Glutamatergic neuron (in vitro differentiated cells): ENCODE measurements at places on chromosomes 2 and 18. TPM values are rescaled to one million over a fixed set of nuclear protein-coding genes. Genes with fewer than 3 reads are reported as not detected.

Gene RGPD4
- 0.12 TPM for total RNA-seq

Gene CD226
- total RNA-seq = 0.05 TPM

Gene FASTKD2
- 24.7 TPM for total RNA-seq

Gene EMX1
- 0.54 TPM for total RNA-seq

DNA sequence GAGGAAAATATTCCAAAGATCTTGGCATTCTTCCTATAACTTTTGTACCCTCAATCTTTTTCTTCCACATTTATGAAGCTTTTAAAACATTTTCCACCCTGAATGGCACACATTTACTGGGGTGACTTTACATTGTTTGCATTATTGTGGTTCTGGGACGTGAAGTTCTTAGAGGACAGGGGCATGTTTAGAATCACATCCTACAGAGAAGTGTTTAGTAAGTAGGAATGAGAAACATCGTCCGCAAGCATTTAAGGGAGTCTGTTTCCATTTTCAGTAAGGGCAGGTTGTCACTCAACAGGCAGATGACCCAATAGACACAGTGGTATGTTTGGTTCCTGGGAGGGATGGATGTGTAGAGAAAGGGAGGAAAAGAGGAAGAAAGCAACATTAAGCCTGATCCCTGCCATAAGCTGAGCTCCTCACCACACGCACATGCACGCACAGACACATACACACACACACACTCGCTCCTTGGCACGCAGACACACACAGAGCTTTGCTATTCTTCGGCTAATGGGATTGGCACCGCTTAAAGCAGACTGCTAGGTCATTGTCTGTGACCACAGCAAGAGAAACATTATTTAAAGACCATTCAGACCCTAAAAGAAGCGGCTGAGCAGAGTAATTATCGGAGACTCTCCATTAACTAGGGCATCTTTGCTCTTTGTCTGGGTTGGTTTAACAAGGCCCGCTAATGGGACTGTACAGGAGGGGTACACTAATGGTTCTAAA lies 14.2 kb upstream of the PLEKHM3 start:
- no peak for DNase-seq
- no peaks in the 10 kb centered on the region for H3K27me3 ChIP-seq
- H3K36me3 ChIP-seq = no peaks in the 10 kb centered on the region
- no peak overlapping the region for H3K4me3 ChIP-seq
- peak overlapping the region; percentile 24 for H3K27ac ChIP-seq
- no peaks in the 10 kb centered on the region for H3K4me1 ChIP-seq

GRCh38 chr18:79400591-79401381 lies 5.1 kb downstream of the NFATC1 start:
- peak; percentile 33 for DNase-seq
- H3K36me3 ChIP-seq = no peaks in the 10 kb centered on the region
- peak overlapping the region; percentile 81 for H3K4me3 ChIP-seq
- H3K27me3 ChIP-seq = no peaks in the 10 kb centered on the region
- H3K4me1 ChIP-seq = peaks cover 21% of the 10 kb centered on the region

DNA sequence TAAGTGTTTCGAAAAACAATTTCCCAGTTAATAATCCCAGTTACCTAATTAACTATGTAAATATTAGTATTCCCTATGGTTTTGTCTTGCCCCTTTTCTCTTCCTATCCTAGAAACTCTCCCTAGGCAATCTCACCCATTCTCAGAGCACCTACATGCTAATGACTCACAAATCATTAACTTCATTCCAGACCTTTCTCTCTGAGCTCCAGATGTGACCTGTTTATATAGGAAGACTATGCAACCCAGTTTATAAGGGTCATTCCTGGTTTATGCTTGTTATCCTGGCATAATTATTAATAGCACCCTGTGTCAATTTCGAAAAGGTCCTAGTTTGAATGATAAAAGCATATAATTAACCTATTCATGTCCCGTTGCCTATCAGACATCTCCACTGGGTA lies 14.8 kb upstream of the SERTAD2 start:
- no peak overlapping the region for H3K4me3 ChIP-seq
- H3K27me3 ChIP-seq = no peaks in the 10 kb centered on the region
- no peak for DNase-seq
- no peaks in the 10 kb centered on the region for H3K4me1 ChIP-seq
- no peak overlapping the region for H3K27ac ChIP-seq
- H3K36me3 ChIP-seq = no peaks in the 10 kb centered on the region

- no peak for DNase-seq
- H3K4me3 ChIP-seq = no peak overlapping the region
- no peaks in the 10 kb centered on the region for H3K27me3 ChIP-seq
- H3K36me3 ChIP-seq = peaks cover 3% of the 10 kb centered on the region
- H3K4me1 ChIP-seq = no peaks in the 10 kb centered on the region
- no peak overlapping the region for H3K27ac ChIP-seq
Observed at GRCh38 chr18:69943021-69943420, 4.7 kb downstream of the CD226 start.

- peaks cover 9% of the 10 kb centered on the region for H3K4me1 ChIP-seq
- peaks cover 5% of the 10 kb centered on the region for H3K27me3 ChIP-seq
- no peak overlapping the region for H3K4me3 ChIP-seq
- H3K36me3 ChIP-seq = no peaks in the 10 kb centered on the region
Observed at GRCh38 chr2:117058366-117058765, 756.1 kb upstream of the DDX18 start.

- H3K36me3 ChIP-seq = no peaks in the 10 kb centered on the region
- H3K27ac ChIP-seq = no peak overlapping the region
- no peak overlapping the region for H3K4me3 ChIP-seq
- no peaks in the 10 kb centered on the region for H3K27me3 ChIP-seq
- DNase-seq = no peak
- no peaks in the 10 kb centered on the region for H3K4me1 ChIP-seq
Observed at GRCh38 chr2:188422726-188423125, 131.1 kb downstream of the GULP1 start.

GRCh38 chr18:40120356-40120755 lies 1834.7 kb upstream of the PIK3C3 start:
- H3K36me3 ChIP-seq = peaks cover 10% of the 10 kb centered on the region
- H3K27me3 ChIP-seq = no peaks in the 10 kb centered on the region
- H3K4me1 ChIP-seq = no peaks in the 10 kb centered on the region
